ENCODE measurements at places on chromosomes 11 and 22. TPM values are rescaled to one million over a fixed set of nuclear protein-coding genes. Genes with fewer than 3 reads are reported as not detected.

- no peak for DNase-seq
Measured at GRCh38 chr11:13494051-13494450, 1.7 kb downstream of the PTH start.

DNA sequence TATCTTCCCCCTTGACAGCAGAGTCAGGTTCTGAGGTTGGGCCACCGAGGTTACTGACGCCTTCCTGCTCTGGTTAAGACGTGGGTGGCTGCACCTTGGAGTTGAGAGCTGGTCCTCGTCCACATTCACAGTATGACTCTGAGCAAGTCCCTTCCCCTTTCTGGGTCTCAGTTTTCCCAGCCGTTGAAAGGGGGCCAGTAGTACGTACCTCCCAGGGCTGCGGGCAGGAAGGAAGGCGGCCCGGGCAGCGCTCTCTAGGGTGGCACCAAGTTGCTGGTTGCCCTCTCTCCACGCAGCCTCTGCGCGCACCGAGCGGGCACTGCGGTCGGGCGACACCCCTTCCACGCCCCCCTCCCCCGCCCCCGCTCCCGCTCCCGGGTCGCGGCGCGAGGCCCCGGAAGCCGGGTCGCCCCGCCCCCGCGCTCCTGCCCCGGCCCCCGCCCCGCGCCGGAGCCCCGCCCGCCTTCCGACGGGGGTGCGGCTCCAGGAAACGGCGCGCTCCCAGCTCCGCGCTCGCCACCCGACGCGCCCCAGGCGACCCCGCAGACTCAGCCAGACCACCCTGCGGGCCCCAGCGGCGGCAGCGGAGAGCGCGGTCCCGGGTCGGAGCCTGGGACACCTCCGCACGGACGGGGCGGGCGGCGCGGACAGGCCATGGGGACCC lies at the start of gene EHBP1L1:
EHBP1L1 (plus strand) TSS at position 486 of the 664 bp plus-strand sequence. CDS start 250 bp downstream, outside the sequence.
- peak; percentile 69 for DNase-seq

DNA sequence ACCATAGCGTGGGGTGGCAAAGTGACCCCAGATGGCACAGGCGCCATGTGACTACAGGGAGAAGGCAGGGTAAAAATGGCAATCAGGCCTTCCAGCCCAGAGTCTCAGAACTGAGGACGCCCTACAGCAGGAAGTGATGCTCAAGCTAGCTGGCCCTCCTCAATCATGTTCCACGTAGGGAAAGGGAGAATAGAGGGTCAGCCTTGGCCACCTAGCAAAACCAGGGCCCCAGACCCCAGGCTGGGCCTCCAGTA lies 978 bp upstream of the ANKRD13D start:
- no peak for DNase-seq

GRCh38 chr11:72584293-72584938 lies 89.8 kb downstream of the PDE2A start:
- DNase-seq = peak; percentile 13

GRCh38 chr22:36079041-36079440 lies 50.4 kb upstream of the RBFOX2 start:
- no peak for DNase-seq

DNA sequence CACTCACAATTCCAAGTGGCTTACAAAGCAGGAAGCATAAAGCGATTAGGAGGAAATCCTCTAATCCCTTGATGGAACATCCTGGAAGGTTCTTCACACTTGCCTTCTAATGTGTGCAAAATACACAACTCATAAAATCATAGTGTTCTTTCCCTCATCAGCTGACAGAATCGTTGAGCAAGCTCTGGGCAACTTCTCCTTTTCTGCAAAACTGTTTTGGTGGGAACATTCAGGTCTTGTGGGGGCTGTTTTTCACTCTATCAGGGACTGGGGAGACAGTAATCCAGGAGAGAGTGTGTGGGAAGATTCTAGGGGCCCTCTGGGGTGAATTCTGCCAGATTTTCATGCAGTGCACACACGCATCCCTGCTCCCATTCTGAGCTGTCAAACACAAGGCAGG lies 53.2 kb downstream of the IRAG1 start:
- no peak for DNase-seq

DNA sequence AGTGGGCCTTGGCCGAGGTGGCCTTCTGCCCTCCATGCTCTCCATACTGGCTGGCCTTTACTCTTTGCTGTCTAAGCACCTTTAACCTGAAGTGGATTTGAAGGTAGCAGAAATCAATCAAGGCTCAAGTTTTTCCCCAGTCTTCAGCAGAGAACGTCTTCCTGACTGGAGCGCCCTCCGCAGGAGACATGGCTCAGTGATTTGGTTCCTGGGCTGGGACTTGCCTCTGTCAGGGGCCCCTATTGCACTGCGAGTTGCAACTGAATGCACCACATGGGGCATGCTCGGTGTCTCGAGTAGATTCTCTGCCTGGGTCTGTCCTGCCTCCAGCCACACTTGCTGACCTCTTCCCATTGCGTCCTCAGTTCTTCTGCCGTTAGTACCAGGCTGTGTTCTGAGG lies 79.6 kb downstream of the BMAL1 start:
- DNase-seq = no peak

GRCh38 chr22:30057375-30057774 lies 22.9 kb upstream of the HORMAD2 start:
- no peak for DNase-seq

DNA sequence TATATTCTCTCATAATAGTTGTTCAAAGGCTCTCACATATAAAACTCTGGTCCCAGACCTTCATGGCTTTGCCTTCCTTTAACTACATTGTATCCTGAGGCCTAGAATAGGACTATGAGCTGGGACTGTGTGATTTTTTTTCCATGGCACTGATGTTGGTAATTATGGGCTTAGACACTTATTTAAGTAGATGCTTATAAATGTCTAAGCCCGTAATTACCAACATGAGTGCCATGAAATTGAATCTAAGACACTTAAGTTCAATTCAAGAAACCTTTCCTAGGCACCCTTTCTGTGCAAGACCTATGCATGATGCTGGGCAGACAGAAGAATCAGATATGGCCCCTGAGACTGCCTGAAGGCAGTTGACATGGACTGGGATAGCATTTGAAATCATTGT lies 63.0 kb downstream of the P4HA3 start:
- no peak for DNase-seq

DNA sequence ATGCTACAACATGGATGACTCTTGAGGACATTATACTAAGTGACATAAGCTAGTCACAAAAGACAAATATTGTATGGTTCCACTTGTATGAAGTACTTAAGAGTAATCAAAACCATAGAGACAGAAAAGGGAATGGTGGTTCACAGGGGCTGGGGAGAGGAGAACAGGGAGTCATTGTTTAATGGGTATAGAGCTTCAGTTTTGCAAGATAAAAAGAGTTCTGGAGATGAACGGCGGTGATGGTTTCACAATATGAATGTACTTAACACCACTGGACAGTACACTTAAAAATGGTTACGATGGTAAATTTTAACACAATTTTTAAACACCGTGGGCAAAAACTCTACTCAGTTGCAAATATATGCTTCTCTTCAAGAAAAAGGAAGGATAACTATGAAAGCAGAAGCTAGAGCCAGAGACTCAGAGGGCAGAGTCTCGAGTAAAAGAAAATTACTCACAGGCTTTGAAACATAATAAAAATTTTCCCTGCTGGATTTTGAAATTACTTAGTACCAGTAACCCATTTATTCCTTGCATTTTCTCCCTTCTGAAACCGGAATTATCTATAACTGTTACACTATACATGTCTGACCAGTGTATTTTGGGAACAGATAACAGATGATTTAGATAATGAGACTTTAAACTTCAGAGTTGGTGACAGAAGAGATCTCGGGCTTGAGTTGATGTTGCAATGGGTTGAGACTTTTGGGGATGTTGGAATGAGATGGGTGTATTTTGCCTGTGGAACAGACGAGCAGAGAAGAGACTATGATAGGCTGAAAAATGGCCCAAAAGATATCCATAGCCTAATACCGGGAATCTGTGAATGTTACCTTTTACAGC lies 15.0 kb downstream of the MRTFA start:
- DNase-seq = peak; percentile 10

GRCh38 chr11:35419184-35419829 lies at the start of gene SLC1A2:
SLC1A2 (minus strand) TSS chr11:35419558; CDS start chr11:35418966, 592 bp downstream.
- DNase-seq = peak; percentile 11

DNA sequence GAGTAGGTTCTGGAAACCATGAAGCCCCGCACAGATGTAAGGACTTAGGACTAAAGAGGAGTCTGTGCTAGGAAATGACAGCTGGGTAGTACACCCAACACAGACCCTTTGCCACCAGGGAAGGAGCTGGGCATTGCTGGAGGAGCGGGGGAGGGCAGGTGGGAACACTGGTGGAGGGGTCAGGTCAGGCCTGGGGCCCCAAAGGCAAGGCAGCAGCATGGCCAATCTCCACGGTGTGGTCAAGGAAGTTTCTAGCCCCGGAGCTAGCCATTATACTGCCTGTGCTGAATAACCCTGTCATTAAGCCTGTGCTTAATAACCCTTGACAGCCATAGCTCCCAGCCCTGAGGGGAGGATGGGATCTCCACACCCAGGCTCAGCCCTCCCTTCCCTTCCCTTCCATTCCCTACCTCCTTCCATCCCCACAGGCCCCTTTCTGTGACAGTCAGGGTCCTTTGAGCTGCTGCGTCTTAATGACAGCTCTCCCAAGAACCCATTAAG lies 2.1 kb downstream of the TMPRSS4 start:
- no peak for DNase-seq

GRCh38 chr11:128116885-128117284 lies 470.5 kb downstream of the ETS1 start:
- peak; percentile 37 for DNase-seq

- DNase-seq = no peak
Measured at GRCh38 chr22:48427731-48428211, 1399.9 kb downstream of the BRD1 start.

DNA sequence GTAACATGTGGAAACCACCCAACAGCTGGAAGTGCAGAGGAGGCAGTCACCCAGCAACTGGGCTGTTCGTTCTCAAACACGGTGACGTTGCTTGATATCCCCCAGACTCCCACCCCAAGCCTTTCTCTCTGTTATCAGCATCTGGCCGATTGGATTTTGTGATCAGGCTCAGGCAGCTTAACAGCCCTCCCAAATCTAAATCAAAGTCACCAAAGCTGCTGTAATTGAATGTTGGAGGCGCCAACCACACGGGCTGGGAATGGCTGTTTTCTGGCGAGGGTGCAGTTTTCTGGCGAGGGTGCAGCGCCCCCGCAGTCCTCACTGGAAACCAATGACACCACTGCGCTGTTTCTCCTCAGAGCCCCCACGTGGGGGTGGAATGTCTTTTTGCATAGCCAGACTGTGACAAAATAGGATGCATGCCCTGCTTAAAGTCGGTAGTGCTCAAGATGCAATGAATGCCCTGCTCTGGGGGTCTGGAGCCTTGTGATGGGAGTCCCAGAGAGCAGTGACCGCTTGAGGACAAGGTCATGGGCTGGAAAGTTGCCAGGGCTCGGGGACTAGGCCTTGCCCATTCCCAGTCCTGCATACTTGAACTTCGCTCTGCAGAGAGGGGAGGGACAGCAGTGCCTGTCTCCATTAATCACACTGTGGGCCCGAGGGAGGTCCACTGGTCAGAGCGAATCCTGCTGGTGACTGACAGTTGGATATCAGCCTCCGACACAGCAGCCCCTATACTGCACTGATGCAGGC lies 105.3 kb downstream of the MORC2 start:
- no peak for DNase-seq

DNA sequence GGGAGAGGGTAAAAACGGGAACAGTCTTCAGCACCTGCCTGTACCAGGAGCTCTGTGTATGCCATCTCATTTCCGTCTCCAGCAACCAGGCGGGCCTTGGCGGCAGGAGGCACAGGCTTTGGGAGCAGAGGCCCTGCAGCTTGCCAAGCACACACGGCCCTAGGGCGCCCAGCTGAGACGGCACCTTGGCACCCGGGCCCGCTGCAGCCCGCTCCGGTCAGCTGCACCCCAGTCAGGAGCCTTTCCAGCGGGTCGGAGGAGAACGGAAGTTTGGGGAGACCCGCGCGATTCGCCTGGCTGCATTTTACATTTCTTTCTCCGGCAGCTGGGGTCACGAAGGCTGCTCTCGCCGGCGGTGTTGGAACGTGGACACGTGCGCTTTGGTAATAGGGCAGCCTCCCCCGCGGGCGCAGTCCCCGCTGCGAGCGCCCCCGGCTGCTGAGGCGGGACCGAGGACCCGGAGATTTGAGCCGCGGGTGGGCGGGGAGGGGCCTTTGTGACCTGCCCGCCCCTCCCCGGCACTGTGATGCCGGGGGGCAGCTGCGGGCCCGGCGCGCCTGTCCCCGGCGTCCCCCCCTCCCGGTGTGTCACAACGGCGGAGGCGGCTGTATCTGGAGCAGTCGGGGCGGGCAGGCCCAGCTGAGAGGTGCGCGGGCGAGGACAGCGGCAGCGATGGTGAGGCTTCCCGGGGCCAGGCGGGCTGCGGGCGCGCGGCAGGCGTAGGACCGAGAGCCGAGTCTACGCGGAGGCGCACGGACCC lies at the start of gene TUBA8:
TUBA8 (plus strand) TSS at position 616 of the 760 bp plus-strand sequence; CDS start at position 673, 57 bp downstream.
- DNase-seq = peak; percentile 17

DNA sequence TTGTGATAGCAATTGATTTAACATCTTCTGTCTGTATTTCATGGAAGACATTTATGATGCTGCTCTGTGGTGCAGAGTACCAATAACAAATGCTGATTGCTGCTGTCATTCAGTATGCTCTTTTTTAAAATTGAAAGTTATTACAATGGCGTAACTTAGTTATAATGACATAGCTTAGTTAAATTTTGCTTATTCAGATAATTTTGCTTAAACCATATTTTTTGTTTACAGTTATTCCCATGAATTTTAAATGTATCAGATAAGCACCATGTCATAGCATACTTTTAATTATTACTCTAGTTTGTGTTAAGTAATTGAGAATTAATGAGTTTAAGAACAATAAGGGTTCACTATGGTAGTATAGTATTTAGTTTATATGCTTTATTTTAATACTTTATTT lies 15.5 kb downstream of the PRMT3 start:
- no peak for DNase-seq

DNA sequence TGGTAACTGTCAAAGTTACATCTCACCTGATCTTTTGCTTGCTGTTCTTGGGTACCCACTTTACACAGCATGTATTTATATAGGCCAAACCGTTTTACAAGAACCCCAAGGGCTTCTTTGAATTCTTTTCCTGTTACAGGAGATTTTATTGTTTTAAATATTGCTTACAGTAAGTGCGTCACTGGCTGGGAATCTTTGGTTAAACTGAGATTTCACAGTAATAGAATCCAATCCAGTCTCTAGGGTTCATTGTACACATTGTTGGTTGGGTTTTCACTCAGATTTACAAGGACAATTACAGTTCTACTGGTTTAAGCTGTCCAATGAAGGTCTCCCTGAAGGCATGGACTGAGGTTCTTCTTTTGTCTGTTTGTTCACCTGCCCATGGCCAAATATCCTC lies 171.7 kb downstream of the INSC start:
- DNase-seq = no peak

- DNase-seq = no peak
Measured at GRCh38 chr11:78351979-78352841, 65.4 kb downstream of the GAB2 start.

- peak; percentile 61 for DNase-seq
Measured at GRCh38 chr11:47766509-47767227, 473 bp downstream of the FNBP4 start.

The GAL3ST1 gene
- not detected for total RNA-seq

The CABP2 gene
- not detected for total RNA-seq

The CYB5R3 gene
- total RNA-seq = 65.6 TPM

The MUC15 gene
- total RNA-seq = 21.5 TPM

The APOA4 gene
- not detected for total RNA-seq

The WT1 gene
- total RNA-seq = 11.5 TPM

The ACRV1 gene
- total RNA-seq = not detected

The MS4A5 gene
- total RNA-seq = not detected
